ENCODE measurements at places on chromosomes 12 and 14.

GRCh38 chr12:76768576-76768975, 4.7 kb downstream of the ZDHHC17 start:
- peak; percentile 6 for DNase-seq

- DNase-seq = no peak
Observed at GRCh38 chr12:57091638-57092528, 3.0 kb downstream of the NAB2 start.

DNA sequence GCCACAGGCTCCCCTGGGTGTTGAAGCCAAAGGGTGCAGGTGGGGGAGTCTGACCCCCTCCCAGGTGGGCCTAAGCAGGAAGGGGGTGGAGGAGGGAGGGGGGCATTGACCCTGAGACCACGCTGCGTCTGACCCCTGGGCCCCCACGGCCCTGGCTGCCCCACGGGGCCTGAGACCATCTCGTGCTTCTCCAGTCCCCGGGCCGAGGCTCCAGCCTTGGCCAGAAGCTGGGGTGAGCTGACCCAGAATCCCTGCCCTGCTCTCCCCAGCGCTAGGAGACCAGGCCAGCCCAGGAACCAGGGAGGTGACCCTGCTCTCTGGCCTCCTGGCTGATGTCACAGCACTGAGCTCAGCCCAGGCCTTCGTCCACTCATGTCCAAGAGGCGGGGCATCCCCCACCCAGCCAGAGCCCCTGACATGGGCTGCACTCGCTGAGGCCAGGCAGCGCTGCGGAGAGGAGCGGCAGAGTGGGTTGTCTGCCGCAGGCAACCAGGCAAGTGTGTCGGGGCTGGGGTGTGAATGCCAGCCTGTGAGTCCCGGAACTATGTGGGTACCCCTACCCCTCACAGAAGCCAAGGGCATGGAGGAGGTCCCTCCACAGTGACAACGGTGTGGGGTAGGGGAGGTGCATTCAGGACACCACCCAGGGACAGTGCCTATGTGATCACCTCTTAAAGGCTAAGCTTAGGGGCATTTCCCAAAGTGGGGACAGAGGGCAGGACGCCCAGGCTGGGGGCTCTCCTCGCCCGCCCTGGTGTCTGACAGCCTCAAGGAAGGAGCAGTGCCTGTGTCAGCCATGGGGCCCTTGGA, 6.3 kb downstream of the TRMT61A start:
- no peak for DNase-seq

- DNase-seq = no peak
Observed at GRCh38 chr14:72793156-72793939, 100.6 kb downstream of the DPF3 start.

DNA sequence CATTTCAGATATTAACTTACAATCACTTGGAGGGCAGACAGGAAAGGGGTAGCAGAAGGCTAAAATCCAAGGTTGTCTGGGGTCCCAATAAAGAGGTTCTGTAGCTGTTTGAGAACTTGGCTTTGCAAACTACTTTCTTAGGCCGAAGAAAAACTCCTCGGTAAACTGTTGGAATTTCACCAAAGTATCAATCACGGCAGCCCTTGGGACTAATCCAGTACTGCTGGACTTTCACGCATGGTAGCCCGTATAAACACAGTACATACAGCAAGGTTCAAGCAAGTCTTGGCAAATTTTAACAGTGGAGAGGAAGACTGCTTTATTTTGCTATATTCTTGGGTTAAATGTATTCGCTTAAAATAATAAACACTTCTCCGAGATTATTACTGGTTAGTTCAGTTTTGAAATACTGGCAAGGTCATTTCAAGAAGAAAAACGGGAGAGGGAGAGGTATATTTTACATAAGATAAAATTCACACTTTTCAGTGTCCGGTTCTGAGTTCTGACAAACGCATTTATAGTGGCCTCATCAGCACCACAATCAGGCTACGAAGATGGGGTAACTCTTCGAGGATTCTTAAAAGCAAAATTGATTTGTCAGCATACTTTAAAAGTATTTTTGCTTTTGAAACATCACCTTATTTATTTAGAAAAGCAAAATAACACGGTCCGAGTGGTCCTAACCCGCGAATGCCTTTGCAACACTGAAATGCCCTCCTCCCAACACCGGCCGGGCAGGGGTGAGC, 1.3 kb downstream of the SETD3 start:
- no peak for DNase-seq

- DNase-seq = no peak
Observed at GRCh38 chr14:102452302-102452701, 57.3 kb downstream of the ANKRD9 start.

DNA sequence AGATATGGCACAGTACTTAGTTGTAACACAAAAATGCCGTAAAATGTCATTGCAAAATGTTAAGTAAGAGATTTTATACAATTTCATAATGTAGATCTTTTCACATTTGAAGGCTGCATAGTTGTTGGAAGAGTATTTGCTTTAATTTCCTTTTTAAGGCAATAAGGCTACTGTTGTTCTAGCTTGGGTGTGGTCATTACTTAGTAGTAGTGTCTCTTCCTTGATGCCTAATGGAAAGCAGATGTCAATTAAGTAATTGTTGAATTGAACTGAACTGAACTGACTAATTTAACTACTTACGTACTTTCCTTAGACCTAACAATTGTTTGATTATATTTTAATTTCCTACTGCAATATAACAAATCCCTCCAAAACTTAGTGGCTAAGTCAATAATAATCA, 181.7 kb downstream of the FLRT2 start:
- DNase-seq = no peak

GRCh38 chr12:116881325-116881876, at the start of gene HRK:
Gene HRK, minus strand, starts transcription at chr12:116881441. Its CDS starts 134 bp downstream, at chr12:116881307.
- DNase-seq = peak; percentile 23

DNA sequence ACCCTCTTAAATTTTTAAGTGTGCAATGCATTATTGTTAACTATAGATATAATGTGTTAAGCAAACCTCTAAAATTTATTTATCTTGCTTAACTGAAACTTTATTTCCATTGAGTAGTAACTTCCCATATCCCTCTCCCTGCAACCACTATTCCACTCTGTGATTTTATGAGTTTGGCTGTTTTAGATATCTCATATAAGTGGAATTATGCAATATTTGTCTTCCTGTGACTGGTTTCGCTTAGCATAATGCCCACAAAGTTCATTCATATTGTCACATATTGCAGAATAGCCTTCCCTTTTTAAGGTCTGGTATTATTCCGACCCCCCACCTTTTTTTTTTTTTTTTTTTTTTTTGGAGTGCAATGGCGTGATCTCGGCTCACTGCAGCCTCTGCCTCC, 247.6 kb downstream of the EMP1 start:
- DNase-seq = no peak

Measured in suppressor macrophage (primary cell).